ENCODE measurements at places on chromosomes 12 and 14. TPM values are rescaled to one million over a fixed set of nuclear protein-coding genes. Genes with fewer than 3 reads are reported as not detected.

PLEKHD1 gene
- 1.7 TPM for total RNA-seq

CLEC4C gene
- not detected for total RNA-seq

CYP46A1 gene
- total RNA-seq, result 1.4 TPM

TMEM52B gene
- total RNA-seq, result 1.1 TPM

TSPAN8 gene
- total RNA-seq, result 10.8 TPM

MYH6 gene
- not detected for total RNA-seq

RIPK3 gene
- total RNA-seq, result 92.2 TPM

PRH2 gene
- total RNA-seq, result not detected

SYNDIG1L gene
- total RNA-seq, result 0.88 TPM

DNA sequence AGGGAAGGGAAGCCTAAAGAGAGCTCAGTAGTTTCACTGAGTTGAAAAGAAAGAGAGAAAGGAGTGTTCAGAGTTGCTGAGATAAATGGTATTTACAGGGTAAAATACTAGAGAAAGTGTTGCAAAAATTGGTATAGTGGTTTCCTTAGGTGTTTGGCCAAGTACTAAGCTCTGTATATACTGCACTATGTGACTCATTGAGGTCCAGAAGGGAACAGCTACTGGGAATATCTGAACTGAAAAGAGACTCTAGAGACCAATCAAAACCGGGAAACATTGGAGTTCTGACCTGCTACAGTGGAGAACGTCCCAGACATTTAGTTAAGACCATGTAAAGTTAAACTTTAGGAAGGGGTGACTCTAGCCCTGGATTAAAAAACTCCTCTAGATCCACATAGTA lies 42.7 kb upstream of the ALX1 start:
- H3K27ac ChIP-seq, result no peak overlapping the region
- no peak overlapping the region for H3K4me3 ChIP-seq
- no peaks in the 10 kb centered on the region for H3K27me3 ChIP-seq
- no peaks in the 10 kb centered on the region for H3K4me1 ChIP-seq
- no peaks in the 10 kb centered on the region for H3K36me3 ChIP-seq

DNA sequence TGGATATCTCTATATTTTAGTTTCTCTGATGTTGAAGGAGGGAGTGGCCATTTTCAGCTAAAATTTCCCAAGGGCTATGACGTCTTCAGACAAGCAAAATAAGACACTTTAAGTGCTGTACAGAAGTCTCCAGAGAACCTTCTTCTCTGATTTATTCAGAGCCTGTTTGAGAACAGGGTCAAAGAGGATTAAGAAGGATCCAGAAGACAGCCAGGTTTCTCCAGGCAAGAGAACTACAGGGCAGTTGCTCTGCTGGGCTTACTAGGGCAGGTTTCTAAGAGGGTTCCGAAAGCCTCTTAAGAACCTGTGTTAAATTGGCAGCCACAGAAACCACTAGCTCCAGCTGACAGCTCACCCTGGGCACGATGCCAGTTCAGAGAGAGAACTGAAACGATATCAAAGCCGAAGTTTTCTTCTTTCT lies 1.2 kb downstream of the MGP start:
- peaks cover 18% of the 10 kb centered on the region for H3K4me1 ChIP-seq
- DNase-seq, result peak; percentile 85
- no peaks in the 10 kb centered on the region for H3K27me3 ChIP-seq
- H3K36me3 ChIP-seq, result no peaks in the 10 kb centered on the region
- peak overlapping the region; percentile 68 for H3K27ac ChIP-seq

GRCh38 chr12:92472201-92472600 lies 230.6 kb upstream of the PLEKHG7 start:
- H3K4me1 ChIP-seq, result no peaks in the 10 kb centered on the region
- H3K27ac ChIP-seq, result no peak overlapping the region
- H3K27me3 ChIP-seq, result no peaks in the 10 kb centered on the region
- no peak for DNase-seq

- no peak overlapping the region for H3K27ac ChIP-seq
- H3K4me1 ChIP-seq, result no peaks in the 10 kb centered on the region
- no peaks in the 10 kb centered on the region for H3K36me3 ChIP-seq
These were observed 6.5 kb upstream of the HCFC2 start for GRCh38 chr12:104057771-104058197.

- H3K27me3 ChIP-seq, result no peaks in the 10 kb centered on the region
- no peak overlapping the region for H3K27ac ChIP-seq
- DNase-seq, result no peak
- H3K4me3 ChIP-seq, result peak overlapping the region; percentile 95
These were observed 3.6 kb downstream of the NUDT4 start for GRCh38 chr12:93381161-93381975.

GRCh38 chr12:24872211-24872610 lies 76.7 kb downstream of the BCAT1 start:
- H3K4me1 ChIP-seq, result no peaks in the 10 kb centered on the region
- peaks cover 3% of the 10 kb centered on the region for H3K36me3 ChIP-seq
- DNase-seq, result no peak
- no peak overlapping the region for H3K27ac ChIP-seq

DNA sequence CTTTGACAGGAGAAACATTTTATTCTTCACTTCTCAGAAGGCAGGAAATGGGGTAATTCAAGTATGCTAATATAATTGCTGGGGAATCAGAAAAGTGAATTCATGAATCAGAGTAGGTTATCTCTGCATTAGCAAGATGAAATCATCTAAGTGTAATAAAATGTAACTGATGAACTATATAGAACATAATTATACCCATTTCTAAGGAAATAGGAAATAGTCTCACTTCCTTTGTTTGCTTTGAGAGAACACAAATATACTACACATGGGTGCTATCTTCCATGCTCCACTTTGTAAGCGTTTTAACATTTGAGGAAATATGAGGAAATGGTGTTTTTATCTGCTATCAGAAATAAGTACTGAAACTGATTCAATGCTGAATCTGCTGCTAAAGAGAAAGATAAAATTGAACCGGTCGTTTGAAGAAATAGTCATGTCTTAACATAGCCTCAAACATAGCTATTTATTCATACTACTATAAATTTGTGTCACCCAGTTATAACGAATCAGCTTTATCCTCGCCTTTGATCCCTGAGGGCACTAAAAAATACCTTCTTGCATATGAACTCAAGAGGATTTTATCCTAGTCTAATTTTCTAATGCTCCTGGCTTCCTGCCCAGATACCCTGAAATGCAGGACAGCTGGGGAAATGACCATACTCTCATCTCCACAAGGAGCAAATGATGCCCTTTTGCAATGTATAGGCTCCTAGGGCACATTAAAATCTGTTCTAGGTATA lies 696.0 kb downstream of the C12orf50 start:
- no peak for DNase-seq
- no peaks in the 10 kb centered on the region for H3K4me1 ChIP-seq
- no peaks in the 10 kb centered on the region for H3K36me3 ChIP-seq
- no peak overlapping the region for H3K27ac ChIP-seq

- DNase-seq, result no peak
- no peaks in the 10 kb centered on the region for H3K36me3 ChIP-seq
- no peaks in the 10 kb centered on the region for H3K4me1 ChIP-seq
- no peak overlapping the region for H3K27ac ChIP-seq
- no peak overlapping the region for H3K4me3 ChIP-seq
These were observed 67.8 kb downstream of the NTF3 start for GRCh38 chr12:5499566-5500330.

- H3K4me1 ChIP-seq, result no peaks in the 10 kb centered on the region
- H3K27me3 ChIP-seq, result no peaks in the 10 kb centered on the region
- H3K4me3 ChIP-seq, result no peak overlapping the region
These were observed 111.3 kb upstream of the GARIN2 start for GRCh38 chr14:67077921-67078320.

GRCh38 chr12:114160445-114160844 lies 194.3 kb upstream of the RBM19 start:
- no peaks in the 10 kb centered on the region for H3K27me3 ChIP-seq
- H3K4me3 ChIP-seq, result no peak overlapping the region
- H3K4me1 ChIP-seq, result no peaks in the 10 kb centered on the region
- no peak overlapping the region for H3K27ac ChIP-seq
- no peak for DNase-seq

DNA sequence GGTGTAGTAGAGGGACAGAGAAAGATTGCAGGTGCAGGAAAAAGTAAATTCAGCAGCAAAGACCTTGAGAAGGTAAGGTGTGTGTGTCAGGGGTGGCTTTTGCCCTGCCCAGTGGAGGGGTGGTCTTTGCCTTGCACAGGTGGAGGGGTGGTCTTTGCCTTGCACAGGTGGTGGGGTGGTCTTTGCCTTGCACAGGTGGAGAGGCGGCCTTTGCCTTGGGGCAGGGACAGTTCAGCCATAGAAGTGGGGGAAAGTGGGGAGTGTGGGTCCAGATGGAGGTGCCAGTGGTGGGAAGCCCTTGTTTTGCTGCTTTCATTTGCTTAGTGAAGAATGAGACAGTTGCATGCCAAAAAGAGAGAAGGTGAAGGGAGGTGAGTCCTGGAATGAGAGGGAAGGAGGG lies 65.7 kb downstream of the PRMT8 start:
- no peaks in the 10 kb centered on the region for H3K36me3 ChIP-seq
- H3K27me3 ChIP-seq, result no peaks in the 10 kb centered on the region
- DNase-seq, result no peak

- H3K4me3 ChIP-seq, result peak overlapping the region; percentile 58
- no peaks in the 10 kb centered on the region for H3K36me3 ChIP-seq
These were observed 62.8 kb downstream of the HRK start for GRCh38 chr12:116818341-116818856.

DNA sequence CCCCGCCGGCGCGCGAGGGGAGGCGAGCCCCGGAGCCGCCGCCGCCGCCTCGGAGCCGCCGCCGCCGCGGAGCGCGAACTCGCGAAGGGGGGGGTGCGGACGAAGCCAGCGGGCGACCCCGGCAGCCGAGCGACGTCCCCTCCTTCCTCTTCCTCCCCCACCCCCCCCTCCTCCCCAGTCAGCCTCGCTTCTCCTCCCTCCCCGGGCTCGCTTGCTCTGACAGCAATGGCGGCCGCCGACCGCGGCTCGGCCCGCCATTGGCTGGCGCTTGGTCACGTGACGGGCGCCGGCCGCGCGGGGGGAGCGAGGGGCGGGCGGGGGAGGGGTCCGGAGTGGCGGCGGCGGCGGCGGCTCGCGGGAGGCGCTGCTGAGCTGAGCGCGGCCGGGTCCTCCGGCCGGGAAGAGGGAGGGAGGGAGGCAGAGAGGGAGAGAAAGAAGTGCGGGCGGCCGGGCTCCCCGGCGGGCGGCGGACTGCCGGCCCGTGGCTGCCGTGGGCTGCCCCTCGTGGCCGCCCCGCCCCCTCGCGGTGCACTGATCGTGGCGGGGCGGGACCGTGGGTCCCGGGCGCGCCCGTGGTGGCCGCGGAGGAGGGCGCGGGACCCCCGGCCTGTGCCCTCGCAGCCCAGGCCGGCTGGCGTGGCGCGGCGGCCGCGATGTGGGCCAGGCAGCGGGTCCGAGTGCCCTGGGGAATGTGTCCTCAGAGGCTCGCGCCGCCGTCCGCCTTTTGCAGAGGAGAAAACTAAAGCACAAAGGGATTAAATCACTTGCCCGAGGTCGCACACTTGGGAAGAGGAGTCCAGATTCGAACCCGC lies at the start of gene MED13L:
TSS of gene MED13L (minus strand) at position 227 of the 812 bp plus-strand sequence. CDS start 562 bp downstream, outside the sequence.
- H3K36me3 ChIP-seq, result no peaks in the 10 kb centered on the region
- peak within 1 kb of the TSS; percentile 71 for H3K4me3 ChIP-seq
- peak; percentile 90 for DNase-seq

DNA sequence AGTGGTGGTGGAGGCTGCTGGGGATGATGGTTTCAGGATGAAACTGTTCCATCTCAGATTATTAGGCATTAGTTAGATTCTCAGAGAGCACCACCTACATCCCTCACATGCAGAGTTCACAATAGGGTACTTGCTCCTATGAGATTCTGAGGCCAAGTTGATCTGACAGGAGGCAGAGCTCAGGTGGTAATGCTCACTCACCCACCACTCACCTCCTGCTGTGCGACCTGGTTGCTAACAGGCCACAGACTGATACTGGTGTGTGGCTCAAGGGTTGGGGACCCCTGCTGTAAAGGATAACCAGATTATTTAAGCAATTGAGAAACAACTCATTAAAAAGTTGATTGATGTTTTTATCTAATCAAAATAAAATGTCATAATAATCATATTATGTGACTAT lies 248.5 kb downstream of the RERGL start:
- no peaks in the 10 kb centered on the region for H3K27me3 ChIP-seq
- DNase-seq, result no peak
- no peaks in the 10 kb centered on the region for H3K4me1 ChIP-seq
- H3K4me3 ChIP-seq, result no peak overlapping the region

DNA sequence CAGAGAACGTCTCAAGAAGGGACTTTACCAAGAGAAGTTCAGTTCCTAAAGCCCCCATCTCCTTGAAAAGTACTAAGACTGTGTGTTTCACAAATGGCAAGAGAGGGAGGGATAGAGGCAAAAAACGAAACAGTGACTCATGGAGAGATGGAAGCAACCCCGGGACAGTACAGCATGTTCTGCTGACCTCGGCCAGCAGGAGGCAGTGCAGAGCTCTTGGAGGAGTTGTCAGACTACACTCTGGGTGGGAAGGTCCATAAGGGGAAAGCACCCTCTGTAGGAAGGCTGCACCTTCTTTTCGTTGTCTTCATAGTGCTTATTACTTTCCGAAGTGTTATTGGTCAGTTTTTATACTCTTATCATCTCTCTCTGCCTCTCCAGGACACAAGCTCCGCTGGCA lies 525.2 kb upstream of the CCDC196 start:
- DNase-seq, result no peak
- H3K27ac ChIP-seq, result no peak overlapping the region
- no peaks in the 10 kb centered on the region for H3K27me3 ChIP-seq

- DNase-seq, result no peak
- no peak overlapping the region for H3K27ac ChIP-seq
- H3K4me3 ChIP-seq, result no peak overlapping the region
- H3K4me1 ChIP-seq, result no peaks in the 10 kb centered on the region
- no peaks in the 10 kb centered on the region for H3K27me3 ChIP-seq
- H3K36me3 ChIP-seq, result no peaks in the 10 kb centered on the region
These were observed 253.9 kb upstream of the ARID2 start for GRCh38 chr12:45475594-45475993.

GRCh38 chr14:95497561-95498011 lies 18.9 kb downstream of the SYNE3 start:
- no peak for DNase-seq
- no peak overlapping the region for H3K4me3 ChIP-seq
- H3K4me1 ChIP-seq, result peaks cover 47% of the 10 kb centered on the region
- H3K36me3 ChIP-seq, result no peaks in the 10 kb centered on the region

- no peaks in the 10 kb centered on the region for H3K36me3 ChIP-seq
- peak within 1 kb of the TSS; percentile 31 for H3K4me3 ChIP-seq
- H3K4me1 ChIP-seq, result peaks cover 6% of the 10 kb centered on the region
- H3K27ac ChIP-seq, result no peak within 1 kb of the TSS
- peak; percentile 80 for DNase-seq
- H3K27me3 ChIP-seq, result no peaks in the 10 kb centered on the region
These were observed at the start of gene TMEM63C for GRCh38 chr14:77181603-77182437. TSS of gene TMEM63C (plus strand) at chr14:77181798. CDS start at chr14:77218814, 37,016 bp downstream.

Measured in upper lobe of left lung (tissue), 6 donors.